HS-27A (cell line): ENCODE measurements at places on chromosomes 5 and 9.

GRCh38 chr5:5183189-5183699 is 43.1 kb downstream of the ADAMTS16 start:
- DNase-seq = no peak

DNA sequence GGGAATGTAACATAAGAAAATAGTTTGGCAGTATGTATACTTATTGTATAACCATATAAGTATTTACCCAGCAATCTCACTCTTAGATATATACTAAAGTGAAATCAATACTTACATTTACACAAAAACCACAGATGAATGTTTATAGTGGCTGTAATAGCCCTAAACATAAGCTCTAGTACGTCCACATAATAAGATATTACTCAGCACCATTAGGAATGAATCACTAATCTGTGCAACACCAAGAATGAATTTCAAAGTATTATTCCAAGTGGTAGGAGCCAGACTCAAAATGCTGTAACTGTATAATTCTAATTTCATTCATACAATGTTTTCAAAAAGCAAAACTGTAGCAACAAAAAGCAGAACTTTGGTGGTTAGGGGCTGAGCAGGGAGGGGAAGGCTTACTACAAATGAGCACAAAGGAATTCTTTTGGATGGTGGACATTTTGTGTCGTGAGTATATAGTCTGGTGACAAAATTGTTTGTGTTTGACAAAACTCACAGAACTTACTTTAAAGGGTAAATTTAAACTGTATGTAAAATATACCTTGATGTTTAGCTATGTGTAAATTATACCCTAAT is 11.9 kb upstream of the C5orf46 start:
- no peak for DNase-seq

DNA sequence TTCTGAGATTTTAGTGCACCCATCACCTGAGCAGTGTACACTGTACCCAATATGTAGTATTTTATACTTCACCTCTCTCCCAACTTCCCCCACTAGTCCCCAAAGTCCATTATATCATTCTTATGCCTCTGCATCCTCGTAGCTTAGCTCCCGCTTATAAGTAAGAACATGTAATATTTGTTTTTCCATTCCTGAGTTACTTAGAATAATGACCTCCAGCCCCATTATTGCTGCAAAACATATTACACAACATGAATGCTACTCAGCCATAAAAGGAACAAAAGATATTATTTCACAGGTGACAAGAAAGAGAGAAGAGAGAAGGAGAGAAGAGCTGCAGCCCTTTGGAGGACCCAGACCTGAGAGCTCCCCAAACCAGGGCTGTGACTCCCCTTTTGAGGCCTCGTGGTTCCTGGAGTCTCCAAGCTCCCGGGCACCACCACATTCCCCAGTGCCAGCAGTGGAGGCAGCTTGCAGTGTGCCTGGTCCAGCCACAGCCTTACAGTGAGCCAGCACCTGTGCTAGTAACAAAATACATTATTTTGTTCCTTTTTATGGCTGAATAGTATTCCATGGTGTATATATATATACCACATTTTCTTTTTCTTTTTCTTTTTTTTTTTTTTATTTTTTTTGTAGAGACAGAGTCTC is 194.5 kb upstream of the DAB2 start:
- DNase-seq = no peak

GRCh38 chr5:180797256-180798192 is 5.1 kb downstream of the MGAT1 start:
- no peak for DNase-seq

GRCh38 chr9:77673941-77674791 is 26.0 kb upstream of the GNA14 start:
- DNase-seq = no peak

DNA sequence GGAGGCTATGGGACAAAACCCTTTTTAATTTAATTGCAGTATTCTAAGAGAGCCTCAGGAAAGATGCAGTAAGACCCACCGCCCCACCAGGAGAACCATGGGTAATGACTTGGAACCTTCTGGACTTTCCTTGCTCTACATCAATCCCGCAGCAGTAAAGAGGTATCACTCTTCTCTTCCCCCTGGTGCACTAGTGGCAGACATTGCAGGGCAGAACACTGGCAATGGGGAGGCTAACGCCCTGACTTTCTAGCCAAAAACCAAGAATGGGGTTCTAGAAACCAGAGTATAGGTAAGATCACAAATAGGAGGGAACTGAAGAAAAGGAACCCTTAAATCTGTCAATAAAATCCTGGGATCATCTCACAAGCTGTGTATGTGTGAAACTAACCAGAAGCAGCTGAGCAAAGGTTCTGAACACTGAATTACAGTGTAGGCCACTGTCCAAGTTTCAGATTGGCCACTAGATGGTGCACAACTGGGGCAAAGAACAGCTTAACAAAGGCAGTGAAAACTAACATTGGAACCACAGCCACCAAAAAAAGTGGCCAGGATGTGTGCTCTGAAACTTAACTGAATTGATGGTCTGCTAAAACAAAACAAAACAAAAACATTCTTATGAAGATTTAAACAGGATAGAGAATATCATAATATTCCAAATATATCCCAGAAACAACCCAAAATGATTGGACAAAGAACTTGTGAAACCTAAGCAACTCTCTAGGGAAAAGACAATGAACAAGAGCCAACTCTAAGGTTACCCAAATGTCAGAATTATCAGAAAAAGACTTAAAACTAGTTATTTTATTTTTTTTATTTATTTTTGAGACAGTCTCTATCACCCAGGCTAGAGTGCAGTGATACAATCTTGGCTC is 6.6 kb upstream of the FAM151B start:
- DNase-seq = no peak
